ENCODE measurements at places on chromosomes 13 and 19.

- no peak for DNase-seq
These were observed 16.8 kb upstream of the ADGRE2 start for GRCh38 chr19:14795078-14795721.

- no peak for DNase-seq
These were observed 12.2 kb downstream of the KATNAL1 start for GRCh38 chr13:30295116-30295515.

- no peak for DNase-seq
These were observed 173.5 kb downstream of the LACC1 start for GRCh38 chr13:44053208-44053607.

GRCh38 chr13:45299194-45299593, 41.8 kb downstream of the TPT1 start:
- DNase-seq, result no peak

All from fibroblast of skin of left biceps (primary cell).